ENCODE measurements at places on chromosomes 2 and 18. TPM values are rescaled to one million over a fixed set of nuclear protein-coding genes. Genes with fewer than 3 reads are reported as not detected.

Gene POTEE
- not detected for polyA plus RNA-seq

Gene PRPF40A
- polyA plus RNA-seq: 25.1 TPM

DNA sequence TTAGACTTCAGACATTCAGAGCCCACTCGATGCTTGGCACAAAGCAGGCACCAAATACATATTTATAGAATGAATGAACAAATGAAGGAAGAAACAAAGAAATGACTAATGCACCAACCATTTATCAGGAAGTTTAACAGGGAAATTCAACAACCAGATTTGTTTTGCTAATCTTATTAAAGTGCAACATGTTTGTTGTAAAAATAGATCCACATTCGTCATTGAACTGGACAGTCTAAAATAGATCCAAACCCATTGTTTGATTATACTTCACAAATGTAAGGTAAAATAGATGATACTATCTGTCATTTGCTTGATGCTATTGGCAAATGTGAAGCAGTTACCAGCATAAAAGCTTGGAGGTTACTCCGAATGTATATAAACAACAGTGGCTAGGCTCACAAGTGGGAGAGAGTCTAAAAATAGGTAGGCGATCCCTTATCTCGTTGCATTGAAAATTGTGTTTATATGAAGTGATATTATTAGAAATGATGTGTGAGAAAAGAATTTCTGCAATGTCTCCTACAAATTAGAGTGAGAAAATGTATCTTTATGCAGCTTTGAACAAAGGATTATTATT, 246.2 kb downstream of the NEDD4L start:
- H3K4me1 ChIP-seq: peaks cover 17% of the 10 kb centered on the region
- no peaks in the 10 kb centered on the region for H3K36me3 ChIP-seq

GRCh38 chr2:145160855-145161254, 640.9 kb upstream of the ZEB2 start:
- H3K27me3 ChIP-seq: no peaks in the 10 kb centered on the region
- no peak overlapping the region for H3K4me3 ChIP-seq
- H3K36me3 ChIP-seq: no peaks in the 10 kb centered on the region
- H3K4me1 ChIP-seq: peaks cover 13% of the 10 kb centered on the region

All from stomach (tissue), 19 donors.